H1 (cell line): ENCODE measurements at places on chromosomes 4 and X.

DNA sequence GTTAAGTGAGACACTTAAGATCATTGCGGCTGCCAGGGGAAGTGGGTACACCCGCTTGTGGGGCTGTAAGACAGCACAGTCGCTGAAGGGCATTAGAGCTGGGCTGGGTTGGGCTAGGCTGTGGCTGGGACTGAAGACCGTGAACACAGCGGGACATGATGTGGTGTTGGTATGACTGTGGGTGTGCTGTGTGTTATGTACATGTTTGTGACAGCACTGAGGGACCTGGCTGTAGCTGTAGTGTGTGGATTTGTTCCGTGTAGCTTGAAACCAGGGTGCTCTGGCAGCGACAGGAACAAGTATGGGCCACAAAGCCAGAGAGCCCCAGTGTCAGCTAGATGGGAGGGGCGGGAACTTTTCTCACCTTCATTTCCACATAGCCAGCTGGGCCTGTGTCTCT, 82.1 kb downstream of the NHSL2 start:
- DNase-seq, result no peak

- no peak for DNase-seq
Measured at GRCh38 chr4:86788826-86789225, 60.4 kb downstream of the SLC10A6 start.

GRCh38 chrX:125475482-125475881, 155.8 kb downstream of the TEX13C start:
- DNase-seq, result no peak

- DNase-seq, result no peak
Measured at GRCh38 chrX:110914281-110914680, 118.7 kb upstream of the CHRDL1 start.

- no peak for DNase-seq
Measured at GRCh38 chr4:76296286-76296820, 10.2 kb upstream of the STBD1 start.

GRCh38 chrX:22389556-22390179, 117.0 kb downstream of the CBLL2 start:
- no peak for DNase-seq

DNA sequence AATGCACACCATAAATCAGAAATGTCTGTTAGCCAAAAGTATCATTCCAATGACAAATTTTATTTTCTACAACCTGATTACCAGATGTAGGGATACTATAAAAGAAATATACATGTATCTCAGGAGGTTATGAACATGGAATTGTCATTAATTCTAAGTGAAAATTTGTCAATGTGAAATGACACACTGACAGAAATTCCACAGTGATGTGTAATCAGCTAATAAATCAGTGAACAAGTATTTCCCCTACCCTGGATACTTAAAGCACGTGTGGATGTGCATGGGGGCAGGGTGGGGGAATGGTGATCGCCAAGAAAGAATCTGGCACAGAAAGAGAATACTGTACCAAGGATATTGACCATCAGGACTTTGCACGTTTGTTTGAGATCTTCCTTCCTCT, 123.6 kb downstream of the SH3RF1 start:
- no peak for DNase-seq

DNA sequence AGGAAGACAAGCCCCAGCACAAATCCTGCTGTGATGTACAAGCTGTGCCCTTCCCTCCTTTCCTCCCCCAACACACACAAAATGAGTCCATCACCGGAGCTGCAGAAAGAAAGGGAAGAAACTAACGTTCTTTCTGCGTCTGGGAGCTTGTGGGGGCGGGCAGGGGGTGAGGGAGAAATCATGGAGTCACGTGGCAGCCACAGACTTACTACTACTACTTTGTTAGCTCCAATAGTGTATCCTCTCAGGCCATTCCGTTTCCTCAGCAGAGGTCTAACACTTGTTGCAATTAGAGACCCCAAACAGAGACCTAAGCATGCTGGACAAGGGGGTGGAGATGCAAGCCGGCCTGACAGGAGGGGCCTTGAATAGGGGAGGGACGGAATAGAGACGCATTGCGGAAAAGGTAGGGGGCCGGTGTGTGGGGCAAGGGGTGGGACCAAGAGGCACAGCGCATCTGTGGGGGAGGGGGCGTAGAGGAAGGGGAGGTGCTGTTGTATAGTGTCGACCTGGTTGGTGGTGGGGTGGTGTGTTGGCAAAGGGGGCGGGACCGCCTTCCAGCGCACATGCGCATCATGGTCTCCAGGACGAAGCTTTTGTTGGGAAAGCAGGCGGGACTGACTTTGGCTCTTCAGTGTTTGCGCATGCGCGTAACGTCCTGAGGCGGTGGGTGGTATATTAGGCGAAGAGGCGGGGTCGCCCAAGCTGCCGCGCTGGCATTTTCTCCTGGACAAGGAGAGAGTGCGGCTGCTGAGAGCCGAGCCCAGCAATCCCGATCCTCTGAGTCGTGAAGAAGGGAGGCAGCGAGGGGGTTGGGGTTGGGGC, at the start of gene MAGED1:
TSS of gene MAGED1 (plus strand) at position 703 of the 825 bp plus-strand sequence. CDS start 682 bp downstream, outside the sequence.
- DNase-seq, result peak; percentile 88

GRCh38 chr4:169657470-169658107, 37.2 kb downstream of the CLCN3 start:
- DNase-seq, result no peak

- DNase-seq, result no peak
Measured at GRCh38 chr4:183838987-183839712, 66.0 kb upstream of the STOX2 start.

- DNase-seq, result no peak
Measured at GRCh38 chr4:70059149-70059548, 8.9 kb downstream of the HTN1 start.

DNA sequence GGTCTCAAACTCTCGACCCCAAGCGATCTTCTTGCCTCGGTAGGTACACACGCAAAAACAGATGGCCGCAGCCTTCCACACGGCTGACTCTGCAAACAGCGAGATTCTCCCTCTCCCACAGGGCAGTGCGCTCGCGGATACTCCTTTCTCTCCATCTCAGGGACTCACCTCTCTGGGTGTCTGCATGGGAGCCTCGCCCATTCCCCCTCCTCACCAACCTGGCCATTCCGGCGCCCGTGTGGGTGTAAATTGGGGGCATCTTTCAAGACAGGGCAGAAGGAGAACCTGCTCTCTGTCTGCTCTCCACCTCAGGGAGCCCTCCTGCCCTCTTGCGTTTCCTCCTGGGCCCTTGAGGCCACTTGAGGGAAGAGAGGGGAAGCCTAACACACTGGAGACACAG, 4.4 kb downstream of the CTAG2 start:
- no peak for DNase-seq

GRCh38 chr4:653080-653821, 20.8 kb downstream of the ATP5ME start:
- no peak for DNase-seq
